Prostate gland (tissue), 2 donors: ENCODE measurements at places on chromosomes 5 and 9.
A peak's percentile ranks its signal among the peaks of the same experiment; 100 is the strongest.

DNA sequence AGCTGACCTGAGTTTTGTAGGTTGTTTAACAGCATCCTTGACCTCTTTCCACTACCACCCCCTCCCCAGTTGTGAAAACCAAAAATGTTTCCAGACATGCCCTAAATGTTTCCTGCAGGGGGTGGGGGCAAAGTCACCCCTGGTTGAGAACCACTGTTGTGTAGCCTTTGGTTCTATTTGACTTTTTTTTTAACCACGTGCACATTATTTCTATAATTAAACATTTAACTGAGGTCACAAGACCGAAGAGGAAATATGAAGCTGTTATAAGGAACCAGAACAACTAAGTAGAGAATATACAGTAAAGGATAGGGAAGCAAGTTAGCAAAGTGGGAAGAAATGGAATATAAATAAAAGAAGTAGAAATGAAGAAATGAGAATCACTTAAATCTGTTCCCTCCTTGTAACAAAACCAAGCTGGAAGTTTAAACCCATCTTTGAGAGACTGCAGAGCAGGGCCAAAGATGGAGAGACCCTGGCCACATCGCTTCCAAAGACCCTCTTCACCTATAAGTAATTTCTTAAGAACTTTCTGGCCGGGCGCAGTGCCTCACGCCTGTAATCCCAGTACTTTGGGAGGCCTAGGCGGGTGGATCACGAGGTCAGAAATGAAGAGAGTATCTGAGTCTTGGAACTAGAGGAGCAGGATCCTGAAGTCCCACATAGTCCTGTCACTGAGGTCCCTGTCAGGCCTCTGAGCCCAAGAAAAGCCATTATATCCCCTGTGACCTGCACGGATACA, 14.4 kb downstream of the SIT1 start:
- no peak for DNase-seq

DNA sequence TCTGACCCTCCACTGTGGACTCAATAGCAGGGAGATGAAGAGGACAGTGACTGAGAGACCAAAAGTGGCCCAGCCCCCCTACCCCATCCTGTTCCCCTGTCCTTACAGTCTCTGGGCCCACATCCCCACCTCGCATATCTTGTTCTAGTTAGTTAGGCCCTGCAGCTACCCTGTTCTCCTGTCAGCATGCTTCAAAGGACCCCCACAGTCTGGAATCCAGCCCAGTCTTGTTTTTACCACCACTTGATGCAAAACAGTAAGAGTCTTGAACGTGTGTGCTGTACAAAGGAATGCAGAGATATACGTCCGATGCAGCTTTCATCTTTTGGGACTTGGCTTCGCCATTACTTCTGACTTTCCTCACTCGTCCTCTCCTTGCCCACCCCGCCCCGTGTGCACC, 12.2 kb upstream of the POMT1 start:
- no peak for DNase-seq

DNA sequence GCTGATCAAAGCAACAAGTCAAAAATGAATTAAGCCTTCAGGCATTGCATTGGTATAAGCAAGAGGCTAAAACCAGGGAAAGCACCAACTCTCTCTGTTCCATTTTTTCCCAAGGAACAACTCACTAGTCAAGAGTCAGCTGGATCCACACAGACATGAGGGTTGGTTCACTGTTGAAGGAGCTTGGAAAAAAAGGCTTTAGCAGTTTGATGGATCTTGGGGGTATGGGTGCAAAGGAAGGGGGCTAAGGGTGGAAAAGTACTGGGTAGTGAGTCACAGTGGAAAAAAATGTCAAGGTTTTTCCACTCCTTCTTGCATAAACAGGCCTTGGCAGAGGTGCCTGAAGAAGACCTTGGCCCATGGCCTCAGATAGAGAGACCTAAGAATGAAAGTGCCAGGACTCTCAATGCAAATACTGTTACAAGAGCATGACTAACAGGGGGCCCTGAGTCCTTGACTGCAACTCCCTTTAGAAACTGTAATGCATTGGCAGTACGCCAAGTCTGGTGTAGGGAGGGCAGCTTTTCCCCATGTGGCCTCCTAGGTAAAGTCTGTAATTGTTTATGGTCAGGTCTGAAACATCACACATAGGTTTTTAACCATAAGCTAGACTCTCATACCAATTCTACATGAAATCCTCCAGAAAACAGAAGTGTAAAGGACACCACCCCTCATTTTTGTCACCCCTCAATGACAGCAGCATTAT, 23.7 kb downstream of the ACTL7A start:
- no peak for DNase-seq

DNA sequence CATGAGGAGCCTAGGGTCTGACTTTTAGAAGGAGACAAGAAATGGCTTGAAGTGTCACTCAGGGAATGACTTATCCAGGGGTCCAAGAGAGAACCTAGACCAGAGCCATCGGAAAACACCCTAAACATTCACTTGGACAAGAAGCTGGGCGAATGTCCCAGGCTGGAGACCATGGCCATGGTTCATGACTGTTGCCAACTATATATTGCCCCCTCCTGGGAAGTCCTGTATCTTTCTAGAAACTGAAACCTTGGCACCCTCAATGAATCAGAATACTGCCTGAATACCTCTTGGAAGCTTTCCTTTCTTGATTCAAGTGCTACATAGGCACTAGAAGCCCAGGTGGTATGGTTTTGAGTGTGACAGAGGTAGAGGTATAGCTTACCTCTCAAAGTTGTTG, 29.9 kb downstream of the TRMO start:
- no peak for DNase-seq

DNA sequence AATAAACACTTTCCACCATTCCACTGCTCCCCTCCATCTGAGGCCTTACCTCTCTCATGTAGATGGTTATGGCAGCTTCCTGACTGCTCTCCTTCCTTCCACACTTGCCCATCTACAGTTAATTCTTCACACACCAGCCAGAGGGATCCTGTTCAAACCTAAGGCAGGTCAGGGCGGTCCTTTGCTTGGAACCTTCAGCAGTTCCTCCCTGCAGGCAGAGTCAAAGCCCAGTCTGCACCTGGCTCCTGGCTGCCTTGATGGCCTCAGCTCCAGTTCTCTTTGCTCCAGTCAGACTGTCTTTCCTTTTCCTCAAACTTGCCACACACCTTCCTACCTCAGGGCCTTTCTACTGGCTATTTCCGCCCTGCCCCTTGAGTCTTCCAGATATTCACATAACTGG, 30.2 kb upstream of the NR3C1 start:
- DNase-seq, result no peak

DNA sequence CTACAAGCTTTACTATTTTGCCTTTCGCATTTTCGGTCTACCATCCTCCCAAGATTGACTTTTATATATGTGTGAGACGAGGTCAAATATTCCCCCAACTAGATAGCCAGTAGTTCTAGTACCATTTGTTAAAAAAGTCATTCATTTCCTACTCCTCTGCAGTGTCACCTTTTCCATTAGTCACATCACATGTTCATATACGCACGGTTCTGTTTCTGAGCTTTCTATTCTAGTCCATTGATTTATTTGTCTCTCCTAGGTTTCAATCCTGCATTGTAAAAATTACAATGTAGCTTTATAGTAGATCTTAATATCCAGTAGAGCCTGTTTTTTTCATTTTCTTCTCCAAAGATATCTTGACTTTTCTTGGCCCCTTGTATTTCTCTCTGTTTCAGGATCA, 528.7 kb upstream of the TRPC7 start:
- DNase-seq, result no peak

- DNase-seq, result no peak
These were observed 180.4 kb downstream of the SEMA5A start for GRCh38 chr5:9365512-9365911.

GRCh38 chr9:81656004-81656403, 33.3 kb downstream of the TLE1 start:
- no peak for DNase-seq

DNA sequence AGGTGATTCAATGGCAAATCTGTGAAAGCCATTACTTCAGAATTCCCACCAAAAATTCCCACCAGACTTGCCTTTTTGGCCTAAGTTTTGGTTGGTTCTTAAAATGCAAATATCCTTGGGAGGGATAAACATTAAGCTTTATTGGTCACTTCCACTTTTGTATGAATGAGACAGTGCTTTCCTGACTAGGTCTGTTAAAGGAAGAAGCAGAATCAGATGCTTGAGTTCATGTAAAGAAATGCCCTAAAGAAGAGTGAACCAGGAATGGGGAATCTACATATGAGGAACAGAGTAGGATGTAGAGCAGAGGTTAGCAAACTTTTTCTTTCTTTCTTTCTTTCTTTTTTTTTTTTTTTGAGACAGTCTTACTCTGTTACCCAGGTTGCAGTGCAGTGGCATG, 129.3 kb downstream of the GCNT1 start:
- DNase-seq, result no peak

GRCh38 chr5:51214746-51215145, 168.5 kb upstream of the ISL1 start:
- DNase-seq, result no peak

GRCh38 chr9:112754578-112754977, 4.0 kb downstream of the SNX30 start:
- DNase-seq, result no peak

GRCh38 chr5:35794328-35794619, 62.4 kb upstream of the IL7R start:
- no peak for DNase-seq

GRCh38 chr9:76591256-76591950, 132.4 kb downstream of the GCNT1 start:
- DNase-seq, result no peak

DNA sequence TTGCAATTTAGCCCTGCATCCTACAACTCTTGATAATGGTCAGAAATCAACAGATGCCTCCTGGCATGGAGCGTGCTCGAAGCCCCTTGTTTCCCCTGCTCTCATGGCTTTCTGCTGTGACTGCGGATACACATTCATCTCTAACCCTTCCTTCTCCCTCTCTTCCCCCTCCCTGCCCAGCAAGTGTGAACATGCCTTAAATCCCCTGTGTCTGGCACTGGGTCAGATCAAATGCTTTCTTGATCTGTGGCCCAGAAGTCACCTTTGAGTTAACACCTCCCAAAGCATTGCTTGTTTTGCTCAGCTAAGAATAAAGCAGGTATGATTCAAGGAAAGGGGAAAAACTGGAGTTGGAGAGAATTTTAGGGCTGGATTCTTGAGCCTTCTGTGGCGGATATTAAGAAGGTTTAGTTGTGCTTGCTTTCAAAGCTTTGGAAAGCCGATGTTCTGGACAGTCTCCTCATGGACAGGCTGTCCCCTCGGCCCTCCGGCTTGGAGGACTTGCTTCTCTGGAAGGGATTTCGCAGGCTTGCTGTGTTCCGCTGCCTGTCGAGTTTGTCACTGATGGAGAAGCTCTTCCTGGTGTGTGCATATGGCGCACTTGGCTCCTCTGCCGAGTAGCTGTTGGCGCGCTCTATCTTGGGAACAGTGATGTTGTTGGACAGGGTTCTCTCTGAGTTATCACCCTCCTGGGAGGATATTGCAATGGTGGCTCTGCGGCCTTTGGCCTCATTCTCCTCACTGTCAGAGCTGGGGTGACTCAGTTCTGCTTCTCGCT, 121.3 kb upstream of the KLF9 start:
- DNase-seq, result peak; percentile 17

GRCh38 chr9:94034511-94034910, 49.8 kb upstream of the PTPDC1 start:
- no peak for DNase-seq

DNA sequence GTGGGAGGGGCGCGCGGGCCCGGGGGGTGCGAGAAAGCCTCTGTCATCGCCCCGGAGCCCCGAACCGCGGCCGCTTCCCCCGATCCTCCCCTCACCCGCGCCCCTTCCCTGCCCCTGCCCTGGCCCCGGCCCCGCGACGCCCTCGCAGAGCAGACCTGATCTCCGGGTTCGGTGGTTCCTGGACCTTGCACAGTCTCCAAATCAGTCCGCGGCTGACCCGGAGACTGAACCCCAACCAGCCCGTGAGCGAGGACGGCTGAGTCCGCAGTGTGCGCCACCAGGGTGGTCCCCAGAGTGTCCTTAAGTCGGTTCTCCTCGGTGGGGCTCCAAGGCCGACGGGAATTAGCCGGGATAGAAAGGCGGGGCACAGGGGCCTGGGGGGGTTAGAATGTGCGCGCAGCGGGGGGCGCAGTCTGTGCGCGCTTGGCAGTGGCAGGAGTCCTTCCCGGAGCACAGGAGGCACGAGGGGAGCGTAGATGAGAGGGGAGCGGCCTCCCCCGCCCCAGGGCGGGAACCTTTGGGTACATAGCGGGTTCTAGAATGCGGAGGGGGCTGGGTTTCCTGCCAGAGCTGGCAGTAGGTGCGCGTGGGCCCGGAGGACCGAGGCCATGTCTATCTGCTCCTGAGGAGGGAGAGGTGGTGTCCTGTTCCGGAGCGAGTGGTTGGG, 779 bp downstream of the PKN3 start:
- no peak for DNase-seq
